Anterior cingulate cortex (tissue), 58 donors: ENCODE measurements at places on chromosomes 2 and 18.
A peak's percentile ranks its signal among the peaks of the same experiment; 100 is the strongest.

DNA sequence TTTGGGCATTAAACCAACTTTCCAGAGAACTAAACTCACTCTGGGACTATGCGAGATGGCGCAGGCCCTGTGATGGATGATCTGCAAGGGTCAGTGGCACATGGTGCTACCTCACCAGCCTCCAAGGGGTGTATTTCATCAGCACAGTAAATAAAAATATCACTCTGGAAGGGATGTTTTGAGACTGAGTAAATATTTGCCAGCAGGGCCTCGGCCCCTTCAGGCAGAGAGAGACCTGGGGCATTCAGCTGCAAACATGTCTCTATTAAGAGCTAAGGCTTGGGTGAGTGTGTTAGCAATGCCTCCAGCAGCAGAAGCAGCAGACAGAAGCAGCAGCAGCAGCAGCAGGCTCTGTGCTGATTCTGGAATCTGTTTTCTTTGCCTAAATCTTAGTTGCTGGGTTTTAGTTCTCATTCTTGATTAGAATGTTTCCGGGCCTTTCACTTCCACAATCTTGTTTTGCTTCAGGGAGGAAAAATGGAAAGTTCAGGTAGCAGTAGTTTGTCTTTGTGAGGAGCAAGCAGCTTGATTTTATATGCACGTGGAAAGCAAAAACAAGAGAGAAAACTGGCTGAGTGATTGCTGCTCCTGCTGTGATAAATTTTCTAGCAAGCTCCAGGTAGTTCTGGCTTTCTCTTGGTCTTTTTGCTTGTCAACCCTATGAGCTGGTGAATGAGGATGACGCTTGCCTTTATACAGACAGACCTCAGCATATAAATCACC lies 18.6 kb downstream of the ADCYAP1 start:
- no peak for DNase-seq

DNA sequence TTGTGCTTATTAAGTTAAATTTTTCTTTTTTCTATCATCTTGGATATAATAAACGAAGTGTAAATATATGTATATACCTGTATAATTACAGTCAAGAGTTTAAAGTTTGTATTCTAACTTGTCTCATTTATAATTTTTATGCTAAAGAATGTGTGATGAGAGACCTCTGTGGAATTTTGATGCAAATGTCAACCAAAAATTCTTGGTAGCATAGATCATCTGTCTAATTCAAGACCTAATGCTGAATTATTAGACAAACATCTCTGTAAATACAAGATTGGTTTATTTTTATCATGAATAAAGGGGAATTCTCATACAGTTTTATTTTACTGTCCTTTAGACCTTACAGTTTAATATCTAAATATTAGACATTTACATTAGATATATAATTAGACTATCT lies 149.2 kb upstream of the VWC2L start:
- DNase-seq, result no peak

GRCh38 chr2:231592636-231593145 lies at the start of gene TEX44:
Gene TEX44, plus strand, starts transcription at chr2:231592864. Its CDS starts 88 bp downstream, at chr2:231592952.
- DNase-seq, result no peak

GRCh38 chr2:182744490-182744889 lies 28.4 kb downstream of the DNAJC10 start:
- DNase-seq, result no peak

GRCh38 chr2:165864296-165864695 lies 70.2 kb upstream of the GALNT3 start:
- no peak for DNase-seq

GRCh38 chr2:108189316-108189715 lies 50.5 kb upstream of the SULT1C3 start:
- no peak for DNase-seq

GRCh38 chr2:99478632-99479031 lies 11.2 kb downstream of the REV1 start:
- DNase-seq, result no peak

GRCh38 chr2:64363848-64364247 lies 90.1 kb upstream of the LGALSL start:
- no peak for DNase-seq

GRCh38 chr2:74573747-74574562 lies 19.4 kb downstream of the DOK1 start:
- no peak for DNase-seq

DNA sequence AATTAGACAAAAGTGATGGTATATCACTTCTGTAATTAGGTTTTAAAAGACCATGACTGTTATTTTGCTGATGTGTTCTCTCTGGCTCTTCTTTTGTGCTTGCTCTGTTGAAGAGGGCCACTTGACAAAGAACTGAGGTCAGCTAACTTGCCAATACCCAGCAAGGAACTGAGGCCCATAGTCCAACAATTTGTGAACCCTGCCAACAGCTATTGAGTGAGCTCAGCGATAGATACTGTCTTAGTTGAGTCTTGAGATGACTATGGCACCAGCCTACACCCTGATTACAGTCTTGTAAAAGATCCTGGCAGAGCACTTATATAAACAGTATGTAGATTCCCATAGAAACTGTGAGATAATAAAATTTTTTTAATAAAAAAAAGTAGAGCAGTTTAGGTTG lies 103.0 kb downstream of the BMPR2 start:
- DNase-seq, result no peak

DNA sequence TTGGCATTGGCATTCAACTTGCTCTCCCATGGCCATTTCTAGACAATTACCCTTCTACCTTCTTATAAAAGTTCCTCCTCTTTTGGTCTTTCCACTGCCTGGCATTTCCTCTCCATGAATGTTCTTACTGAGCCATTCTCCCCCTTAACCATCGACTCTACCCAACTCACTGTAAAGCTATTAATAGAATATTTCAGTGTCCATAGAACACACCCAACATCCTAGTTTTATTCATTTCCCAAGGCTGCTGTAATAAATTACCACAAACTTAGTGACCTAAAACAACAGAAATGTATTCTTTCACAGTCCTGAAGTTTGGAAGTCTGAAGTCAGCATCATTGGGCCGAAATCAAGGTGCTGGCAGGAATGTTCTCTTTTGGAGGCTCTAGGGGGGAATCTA lies 170.0 kb upstream of the ATP5MC3 start:
- DNase-seq, result no peak

DNA sequence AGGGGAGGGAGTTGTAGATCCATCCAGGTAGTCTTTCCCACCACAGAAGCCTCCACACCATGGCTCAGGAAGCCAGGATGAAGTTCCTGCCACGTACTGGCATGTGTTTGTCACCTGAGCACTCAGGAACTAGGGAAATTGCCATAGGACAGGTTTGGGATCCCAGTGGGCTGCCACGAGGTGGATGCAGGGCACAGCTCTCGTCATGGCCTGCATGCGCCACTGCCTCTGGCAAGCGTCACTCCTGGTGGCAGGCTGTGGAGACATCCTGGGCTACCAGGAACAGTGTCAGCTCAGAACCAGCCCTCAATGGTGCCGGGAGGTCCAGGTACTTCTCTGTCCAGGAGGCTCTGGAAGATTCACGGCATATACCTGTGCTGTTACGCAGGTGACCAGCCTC lies 3.8 kb downstream of the ARHGEF4 start:
- no peak for DNase-seq

DNA sequence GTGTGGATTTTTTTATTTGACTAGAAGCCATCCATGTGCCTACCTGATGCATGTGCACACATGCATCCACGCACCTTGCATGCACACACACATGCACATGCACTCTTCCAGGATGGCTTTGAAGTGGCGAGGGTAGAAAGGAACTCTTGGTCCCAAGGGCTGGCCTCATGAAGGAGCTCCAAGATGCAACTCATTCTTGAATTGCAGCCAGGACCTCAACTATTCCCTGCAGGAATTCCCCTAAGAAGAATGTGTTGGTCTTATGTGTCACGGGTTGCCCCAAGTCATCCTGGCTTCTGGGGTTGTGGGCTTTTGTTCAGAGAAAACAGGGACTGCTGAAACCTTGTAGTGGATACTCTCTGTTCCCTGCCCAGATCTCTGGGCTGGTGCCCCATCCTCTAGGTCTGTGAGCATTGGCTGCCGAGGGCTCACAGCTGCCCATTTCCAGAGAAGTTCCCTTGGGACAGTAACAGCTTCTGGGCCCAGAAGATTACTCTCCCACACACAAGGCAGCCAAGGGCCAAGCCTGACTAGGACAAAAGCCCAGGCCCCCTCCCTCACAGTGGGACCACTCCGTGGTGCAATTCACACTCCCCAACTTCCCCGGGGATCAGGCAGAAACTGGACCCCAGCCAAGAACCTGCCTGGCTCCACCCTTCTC lies 137.6 kb downstream of the COPS8 start:
- DNase-seq, result no peak

DNA sequence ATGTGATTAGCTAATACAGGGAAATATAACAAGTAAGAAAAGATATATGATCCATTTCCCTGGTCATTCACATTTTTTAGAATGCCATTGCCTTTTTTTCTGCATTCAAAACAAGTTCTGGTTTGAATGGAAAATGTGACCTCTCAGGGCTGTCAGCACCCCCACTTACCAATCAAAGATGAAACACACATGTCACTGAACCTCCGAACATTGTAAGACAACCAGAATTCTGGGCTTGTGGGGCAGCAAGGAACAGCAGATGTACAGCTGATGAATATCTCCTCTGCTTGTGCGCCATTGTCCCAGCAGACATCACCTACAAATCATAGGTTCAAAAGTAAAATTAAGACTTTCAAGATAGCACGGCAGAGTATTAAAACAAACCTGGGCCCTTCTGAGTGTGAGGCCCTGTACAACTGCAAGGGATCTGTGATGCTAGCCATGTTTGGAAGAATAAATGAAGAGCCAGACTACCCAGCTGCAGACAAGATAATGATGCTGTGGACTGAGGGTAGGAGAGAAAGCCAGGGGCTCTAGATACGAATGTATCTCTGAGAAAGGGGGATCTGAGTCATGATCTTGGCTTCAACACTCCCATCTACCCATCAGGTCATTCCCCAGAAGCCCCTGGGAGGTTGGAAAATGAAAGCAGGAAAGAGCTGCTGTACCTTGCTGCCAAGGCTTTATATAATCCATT lies 108.7 kb upstream of the SERTAD2 start:
- no peak for DNase-seq

GRCh38 chr2:150612957-150613710 lies 125.7 kb upstream of the RND3 start:
- no peak for DNase-seq

DNA sequence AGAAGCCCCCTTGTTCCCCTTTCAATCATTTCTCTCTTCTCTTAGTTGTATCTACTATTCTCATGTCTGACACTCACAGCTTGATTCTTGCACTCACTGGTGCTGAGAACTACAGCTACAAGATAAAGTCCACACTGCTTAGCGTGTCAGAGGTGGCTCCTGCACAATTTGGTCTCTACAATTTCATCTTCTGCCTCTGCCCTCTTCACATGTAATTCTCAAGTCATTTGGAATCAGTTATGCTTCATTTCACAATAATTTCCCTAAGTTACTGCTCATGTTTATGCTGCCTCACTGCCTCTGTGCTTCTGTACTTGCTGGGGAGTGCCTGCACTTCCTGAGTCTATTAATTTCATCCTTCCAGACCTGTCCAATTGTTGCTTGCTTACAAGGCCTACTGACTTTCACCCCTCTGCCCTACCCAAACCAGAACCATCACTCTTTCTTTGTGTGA lies 11.6 kb upstream of the NAB1 start:
- no peak for DNase-seq

- no peak for DNase-seq
These were observed 23.6 kb upstream of the MRPL33 start for GRCh38 chr2:27747827-27748352.

DNA sequence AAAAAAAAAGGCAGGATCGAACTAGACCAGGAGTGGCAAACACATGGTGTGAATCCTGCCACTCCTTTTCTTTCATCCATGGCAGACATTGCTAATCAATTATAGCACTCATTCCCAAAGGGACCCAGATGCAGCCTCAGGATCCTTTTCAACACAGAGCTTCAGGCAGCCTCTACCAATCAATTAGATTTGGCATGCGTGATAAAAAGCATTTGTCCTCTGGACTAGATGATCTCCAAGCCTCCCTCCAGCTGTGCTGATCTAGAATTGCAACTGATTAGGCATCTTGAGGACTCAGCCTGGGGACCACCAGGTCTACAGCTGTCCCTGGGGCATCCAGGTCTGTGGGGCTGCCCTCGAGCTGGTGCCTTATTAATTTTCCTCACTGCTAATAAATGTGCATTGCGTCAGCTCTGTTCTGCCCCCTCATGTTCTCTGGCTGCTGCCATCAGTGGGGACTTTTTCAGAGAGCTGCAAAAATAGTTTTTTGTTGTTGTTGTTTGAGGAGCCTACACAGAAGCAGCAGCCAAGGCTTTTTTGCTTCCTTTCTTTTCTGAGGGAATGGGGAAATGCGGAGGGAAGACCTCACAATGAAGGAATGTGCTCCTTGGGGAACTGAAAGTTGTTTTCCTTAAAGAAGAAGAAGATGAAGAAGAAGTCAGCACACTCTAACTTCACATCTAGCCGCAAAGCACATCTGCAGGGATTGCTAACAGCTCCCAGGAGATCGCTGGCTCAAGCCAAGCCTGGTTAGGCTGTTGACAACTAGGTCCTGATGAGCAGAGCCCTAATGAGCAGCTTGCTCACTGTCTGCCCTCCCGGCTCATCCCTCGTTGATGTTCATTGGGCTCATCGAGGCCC lies 8.8 kb upstream of the ATOH8 start:
- DNase-seq, result peak; percentile 37

DNA sequence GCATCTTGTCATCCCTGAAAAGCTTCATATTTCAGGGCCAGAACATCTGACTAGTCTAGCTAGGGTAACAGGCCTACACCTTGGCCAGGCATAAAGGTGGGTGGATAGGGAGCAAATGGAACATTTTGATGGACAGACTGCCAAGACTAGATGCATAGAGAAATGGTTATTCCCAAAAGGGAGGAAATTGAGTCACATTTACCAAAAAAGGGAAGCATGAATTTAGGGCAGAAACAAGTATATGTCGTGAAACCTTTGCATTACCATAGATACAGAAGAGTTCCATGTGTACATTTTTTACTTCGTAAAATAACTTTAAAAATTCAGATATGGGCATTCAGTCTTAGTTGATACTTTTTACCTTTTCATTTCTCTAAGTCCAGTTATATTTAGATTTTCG lies 101.3 kb upstream of the ZEB2 start:
- no peak for DNase-seq

GRCh38 chr2:191691898-191692297 lies 14.0 kb downstream of the NABP1 start:
- no peak for DNase-seq

DNA sequence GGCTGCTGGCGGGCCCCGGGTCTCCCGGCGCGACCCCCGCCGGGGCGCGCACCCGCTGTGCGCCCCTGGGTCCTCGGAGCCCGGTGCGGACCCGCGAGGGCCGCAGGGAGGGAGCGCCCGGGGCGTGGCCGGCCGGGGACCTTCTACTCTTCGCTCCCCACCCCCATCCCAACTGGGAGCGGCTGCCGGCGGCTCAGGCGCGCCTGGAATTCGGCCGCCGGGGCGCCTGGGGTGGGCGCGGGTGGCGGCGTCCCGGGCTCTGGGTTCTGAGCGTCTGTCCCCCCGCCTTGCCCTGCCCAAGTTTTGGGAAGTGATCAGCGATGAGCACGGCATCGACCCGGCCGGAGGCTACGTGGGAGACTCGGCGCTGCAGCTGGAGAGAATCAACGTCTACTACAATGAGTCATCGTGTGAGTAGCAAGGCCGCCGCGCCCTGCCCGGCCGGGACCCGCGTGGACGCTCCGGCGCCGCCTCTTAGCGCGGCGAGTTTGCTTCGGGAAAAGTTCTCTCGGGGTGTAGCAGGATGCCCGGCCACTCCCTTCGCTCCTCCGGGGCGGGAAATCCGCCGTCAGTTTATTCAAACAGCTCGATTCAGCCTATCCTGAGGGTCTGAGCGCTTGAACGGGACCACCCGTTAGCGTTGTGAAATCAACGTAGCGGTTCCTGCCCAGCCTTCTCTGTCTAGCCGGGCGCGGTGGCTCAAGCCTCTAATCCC lies 502 bp downstream of the TUBB6 start:
- no peak for DNase-seq

- DNase-seq, result no peak
These were observed 13.2 kb upstream of the DES start for GRCh38 chr2:219404954-219405353.
